ENCODE measurements at places on chromosomes 1 and 21.

DNA sequence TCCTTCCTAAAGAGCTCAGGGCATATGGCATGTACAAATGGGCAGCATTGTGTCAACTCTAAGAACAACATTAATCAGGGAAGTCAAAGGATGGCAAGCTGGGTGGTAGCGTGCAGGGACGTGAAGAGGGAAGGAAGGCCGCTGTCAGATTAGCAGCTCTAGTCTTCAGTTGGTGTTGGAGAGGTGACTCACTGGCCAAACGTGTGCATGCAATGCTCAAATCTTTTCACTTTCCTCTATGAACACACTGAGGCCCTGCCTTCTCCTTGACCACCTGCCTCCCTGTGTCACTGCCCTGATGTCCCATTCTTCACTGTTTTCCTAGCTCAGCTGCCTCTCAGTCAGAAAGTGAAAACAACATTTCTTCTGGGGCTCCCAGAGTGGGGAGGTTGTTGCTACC is 5.9 kb upstream of the PIGR start:
- DNase-seq = no peak

DNA sequence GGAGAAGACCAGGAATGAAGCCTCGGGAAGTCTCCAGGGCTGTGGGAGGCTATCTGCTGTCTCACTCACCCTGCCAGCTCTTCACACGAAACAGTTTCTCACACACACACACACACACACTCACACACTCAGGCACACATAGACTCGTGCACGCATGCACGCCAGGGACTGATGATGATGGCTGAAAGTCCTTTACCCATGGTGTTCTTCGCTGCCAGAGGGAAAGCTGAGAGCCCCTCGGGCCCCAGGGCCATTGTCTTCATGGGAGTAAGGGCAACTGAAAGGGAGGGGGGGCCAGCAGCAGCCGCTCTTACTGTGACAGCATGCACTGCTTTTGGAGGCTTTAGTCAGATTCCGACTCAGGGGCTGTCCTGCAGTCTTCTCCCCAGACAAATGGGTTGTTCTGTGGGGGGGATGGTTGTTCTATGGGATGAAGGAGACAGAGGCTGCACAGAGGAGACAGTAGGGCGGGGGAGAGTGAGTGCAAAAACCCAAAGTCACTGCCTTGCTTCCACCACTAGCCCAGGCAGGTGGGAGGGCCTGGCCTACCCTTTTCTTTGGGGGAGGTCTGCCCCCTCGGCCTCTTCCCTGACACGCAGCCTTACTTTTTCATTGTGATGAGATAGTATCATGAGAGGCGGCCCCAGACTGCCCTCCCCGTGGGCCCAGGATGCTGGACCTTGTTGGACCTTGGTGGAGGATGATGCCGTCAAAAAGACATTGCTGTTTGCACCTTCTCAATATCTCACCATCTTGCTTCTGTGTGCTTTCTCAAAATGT is 29.0 kb downstream of the STUM start:
- DNase-seq = no peak

- DNase-seq = no peak
Observed at GRCh38 chr21:27582246-27582947, 615.5 kb upstream of the ADAMTS5 start.

GRCh38 chr1:7886405-7886745 is 33.5 kb upstream of the UTS2 start:
- DNase-seq = no peak

- DNase-seq = no peak
Observed at GRCh38 chr1:59686170-59686569, 128.6 kb upstream of the HOOK1 start.

GRCh38 chr1:216140730-216141524 is 282.3 kb downstream of the USH2A start:
- no peak for DNase-seq

DNA sequence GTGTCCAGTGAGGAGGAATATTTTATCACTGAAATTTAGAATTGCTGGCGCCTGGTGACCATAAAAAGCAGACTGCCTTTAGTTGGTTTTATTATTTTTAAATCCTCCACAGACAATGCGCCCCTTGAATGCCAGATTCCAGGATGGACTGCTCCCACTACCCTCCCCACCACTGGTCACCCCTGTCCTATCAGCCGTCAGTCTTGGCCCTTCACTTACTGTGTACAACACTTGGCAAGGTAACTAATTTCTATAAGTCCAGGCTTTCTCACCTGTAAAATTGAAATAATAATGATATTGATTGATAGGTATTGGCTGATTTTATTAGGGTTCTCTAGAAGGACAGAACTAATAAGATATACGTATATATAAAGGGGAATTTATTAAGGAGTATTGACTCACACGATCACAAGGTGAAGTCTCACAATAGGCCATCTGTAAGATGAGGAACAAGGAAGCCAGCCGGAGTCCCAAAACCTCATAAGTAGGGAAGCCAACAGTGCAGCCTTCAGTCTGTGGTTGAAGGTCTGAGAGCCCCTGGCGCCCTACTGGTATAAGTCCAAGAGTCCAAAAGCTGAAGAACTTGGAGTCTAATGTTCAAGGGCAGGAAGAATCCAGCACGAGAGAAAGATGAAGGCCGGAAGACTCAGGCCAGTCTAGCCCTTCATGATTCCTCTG is 17.8 kb downstream of the RHEX start:
- no peak for DNase-seq

GRCh38 chr1:205492201-205492667 is 12.2 kb upstream of the CDK18 start:
- DNase-seq = no peak

GRCh38 chr1:177948336-177948972 is 21.4 kb downstream of the SEC16B start:
- peak; percentile 54 for DNase-seq

DNA sequence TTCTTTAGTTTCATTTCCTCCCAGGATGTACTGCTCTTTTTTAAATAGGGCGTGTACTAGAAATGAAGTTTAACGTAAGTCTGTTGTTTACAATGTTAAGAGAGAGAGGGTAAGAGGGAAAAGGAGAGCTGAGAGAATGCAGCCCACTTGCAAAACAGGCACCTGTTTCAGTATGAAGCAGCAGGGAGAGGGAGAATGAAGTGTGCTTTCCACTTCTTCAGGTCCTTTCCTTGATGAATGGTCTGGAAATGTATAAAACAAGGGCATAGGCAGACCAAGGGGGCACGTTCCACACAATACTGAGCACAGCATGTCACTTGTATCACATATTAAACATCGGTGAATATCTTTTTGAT is 2.0 kb downstream of the KCNA3 start:
- DNase-seq = no peak

DNA sequence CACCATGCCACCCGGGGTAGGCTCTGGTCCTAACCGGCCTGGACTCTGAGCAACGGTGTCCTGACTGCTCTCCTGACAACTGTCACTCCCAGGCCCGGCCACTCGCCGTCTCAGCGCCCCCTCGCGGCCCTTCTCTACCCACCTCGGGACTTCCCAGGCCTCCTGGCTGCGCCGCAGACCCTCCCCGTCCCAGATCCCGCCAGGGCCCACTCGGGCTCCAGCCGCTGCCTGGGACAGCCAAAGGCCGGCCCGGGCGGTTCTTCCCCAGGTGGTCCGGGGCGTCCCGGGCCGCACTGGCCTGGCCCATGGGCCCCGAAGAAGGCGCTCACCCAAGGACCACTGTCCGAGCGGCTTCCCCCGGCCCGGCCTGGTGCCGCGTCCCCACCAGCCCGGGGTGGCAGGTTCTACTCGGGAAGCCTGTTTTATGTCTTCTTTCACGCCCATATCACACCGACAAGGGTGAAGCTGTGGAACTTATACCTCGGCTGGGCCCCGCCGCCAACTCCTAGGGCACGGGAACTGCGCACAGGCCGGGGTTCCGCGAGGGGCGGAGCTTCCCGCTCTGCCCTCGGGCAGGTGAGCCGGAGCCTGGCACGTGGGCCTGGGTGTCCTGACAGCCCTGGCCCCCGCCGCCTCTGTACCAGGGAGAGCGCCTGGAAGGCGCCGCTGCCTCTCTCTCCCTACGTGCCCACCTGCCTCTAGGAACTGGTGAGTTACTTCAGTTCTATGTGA is 138.3 kb downstream of the TTLL7 start:
- peak; percentile 3 for DNase-seq

DNA sequence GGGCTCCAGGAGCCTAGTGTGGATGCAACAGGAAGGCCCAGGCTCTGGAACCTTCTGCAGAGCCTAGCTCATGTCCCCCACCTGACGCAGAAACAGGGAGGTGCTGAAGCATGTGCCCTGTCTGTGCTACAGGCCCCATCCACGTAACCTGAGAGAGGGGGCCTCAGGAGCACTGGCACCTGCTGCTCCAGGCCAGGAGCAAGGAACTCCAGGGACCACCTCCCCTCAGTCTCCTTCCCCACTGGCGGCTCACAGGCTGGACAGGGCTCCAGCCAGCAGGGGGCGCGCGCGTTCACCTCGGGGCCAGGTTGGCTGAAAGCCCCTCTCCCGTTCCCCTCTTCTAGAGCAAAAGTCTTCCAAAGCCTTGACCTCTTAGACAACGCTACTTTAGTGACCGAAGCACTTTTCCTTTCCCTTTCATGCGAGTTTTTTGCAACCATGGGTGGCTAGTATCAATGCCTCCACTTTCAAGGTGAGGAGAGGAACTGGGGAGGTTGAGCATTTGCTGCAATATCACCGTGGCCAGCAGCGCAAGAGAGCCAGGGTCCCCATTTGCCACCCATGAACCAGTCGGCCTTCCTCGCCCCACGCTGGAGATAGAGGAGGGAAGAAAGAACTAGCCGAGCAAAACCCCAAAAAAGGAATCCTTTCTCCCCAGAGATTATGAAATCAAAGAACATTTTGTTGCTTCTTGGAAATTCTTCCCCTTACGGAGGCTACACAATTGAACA is 52.4 kb upstream of the GPR157 start:
- peak; percentile 22 for DNase-seq

DNA sequence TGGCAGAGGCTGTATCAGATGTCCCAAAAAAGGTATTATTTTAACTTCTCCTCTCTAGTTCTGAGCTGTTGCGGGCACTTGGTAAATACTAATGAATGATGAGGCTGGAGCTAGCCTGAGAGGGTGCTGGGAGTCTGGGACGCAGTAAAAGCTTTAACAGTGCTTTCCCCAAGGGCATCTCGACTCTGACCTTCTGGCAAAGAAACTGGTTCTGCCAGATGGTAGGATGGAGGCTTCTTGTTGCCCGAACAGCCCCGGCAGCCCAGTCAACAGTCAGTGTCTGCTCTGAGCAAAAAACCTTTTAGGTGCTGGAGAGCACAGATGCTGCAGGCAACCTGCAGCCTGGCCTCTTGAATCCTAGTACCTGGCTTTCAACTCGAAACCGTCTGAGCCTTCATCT is 2.5 kb upstream of the PNRC2 start:
- DNase-seq = no peak
